ENCODE measurements at places on chromosomes 2 and 18.

- DNase-seq = no peak
Observed at GRCh38 chr2:241796209-241796608, 12.8 kb upstream of the NEU4 start.

GRCh38 chr2:238010572-238010971 is 43.8 kb downstream of the UBE2F start:
- DNase-seq = no peak

GRCh38 chr2:218323526-218324472 is 31.5 kb upstream of the TMBIM1 start:
- no peak for DNase-seq

- DNase-seq = no peak
Observed at GRCh38 chr18:40019797-40020392, 1935.1 kb upstream of the PIK3C3 start.
